ENCODE measurements at places on chromosomes 4 and X. TPM values are rescaled to one million over a fixed set of nuclear protein-coding genes. Genes with fewer than 3 reads are reported as not detected.

The SPANXD gene
- not detected for polyA plus RNA-seq

The PITX2 gene
- polyA plus RNA-seq = 0.06 TPM

- H3K4me1 ChIP-seq = no peaks in the 10 kb centered on the region
- no peak for DNase-seq
- no peak overlapping the region for H3K27ac ChIP-seq
- no peaks in the 10 kb centered on the region for H3K27me3 ChIP-seq
- no peaks in the 10 kb centered on the region for H3K36me3 ChIP-seq
- no peak overlapping the region for H3K4me3 ChIP-seq
Observed at GRCh38 chr4:103787057-103787456, 67.3 kb upstream of the TACR3 start.

DNA sequence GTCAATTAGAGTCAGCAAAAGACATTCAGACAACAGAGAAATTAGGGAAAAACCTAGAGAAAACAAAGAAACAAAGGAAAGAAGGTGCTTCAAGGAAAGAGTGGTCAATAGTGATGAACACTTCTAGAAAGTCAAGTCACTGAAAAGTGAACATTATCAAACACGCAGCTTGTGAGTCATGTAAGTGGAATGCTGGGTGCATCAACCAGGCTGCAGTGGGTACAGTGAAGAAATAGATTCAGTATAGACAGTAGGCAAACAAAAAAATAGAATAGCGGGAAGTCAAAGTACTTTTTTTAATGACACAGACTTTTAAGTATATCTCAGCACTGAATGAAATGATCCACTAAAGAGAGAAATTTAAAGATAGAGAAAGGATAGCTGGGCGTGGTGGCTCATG, 245.8 kb downstream of the ARHGAP24 start:
- no peaks in the 10 kb centered on the region for H3K36me3 ChIP-seq
- no peaks in the 10 kb centered on the region for H3K27me3 ChIP-seq
- DNase-seq = no peak
- no peak overlapping the region for H3K4me3 ChIP-seq
- H3K4me1 ChIP-seq = no peaks in the 10 kb centered on the region

DNA sequence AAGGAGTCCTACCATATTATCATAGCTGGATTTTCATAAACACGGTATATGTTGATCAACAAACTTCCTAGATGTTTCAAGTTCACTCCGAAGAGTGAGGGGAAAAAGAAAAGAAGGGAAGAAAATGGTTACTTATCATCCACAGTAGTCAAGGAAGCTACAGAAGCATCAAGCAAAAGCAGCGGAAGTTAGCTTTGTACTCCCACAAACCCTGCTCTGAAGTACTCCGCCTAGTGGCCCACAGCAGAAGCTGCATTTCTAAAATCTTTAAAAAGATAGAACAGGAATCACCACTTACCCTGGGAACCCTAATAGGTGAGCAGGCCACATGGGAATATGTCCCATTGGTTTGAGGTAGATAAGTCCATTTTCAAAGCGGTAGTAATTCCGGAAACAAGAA, 28.5 kb upstream of the FRG1 start:
- no peaks in the 10 kb centered on the region for H3K36me3 ChIP-seq
- no peak overlapping the region for H3K4me3 ChIP-seq

- no peak overlapping the region for H3K4me3 ChIP-seq
- H3K27me3 ChIP-seq = peaks cover 6% of the 10 kb centered on the region
- no peak for DNase-seq
- H3K27ac ChIP-seq = no peak overlapping the region
- no peaks in the 10 kb centered on the region for H3K4me1 ChIP-seq
- no peaks in the 10 kb centered on the region for H3K36me3 ChIP-seq
Observed at GRCh38 chrX:143663755-143664154, 27.9 kb upstream of the SLITRK4 start.

DNA sequence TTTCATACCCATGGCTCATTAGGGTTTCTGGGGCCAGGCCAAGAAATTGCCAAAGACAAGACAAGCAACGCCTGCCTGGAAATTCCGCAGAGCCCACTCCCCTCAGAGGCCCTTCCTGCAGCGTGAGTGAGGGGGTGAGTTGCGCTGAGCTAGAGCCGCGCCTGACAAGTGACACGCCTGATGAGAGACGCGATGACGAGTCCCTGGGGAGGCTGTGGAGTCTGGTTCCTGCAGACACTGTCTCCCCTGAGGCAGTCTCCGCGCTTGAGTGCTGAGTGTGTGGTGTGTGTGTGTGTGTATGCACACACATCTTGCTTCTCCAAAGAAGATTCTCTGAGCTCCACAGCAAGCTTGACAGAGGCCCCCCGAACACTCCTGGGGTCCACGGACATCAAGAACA, 269.8 kb downstream of the BCOR start:
- no peaks in the 10 kb centered on the region for H3K36me3 ChIP-seq
- H3K27ac ChIP-seq = no peak overlapping the region
- no peak overlapping the region for H3K4me3 ChIP-seq
- no peaks in the 10 kb centered on the region for H3K27me3 ChIP-seq
